ENCODE measurements at places on chromosomes 12 and 14.

GRCh38 chr12:16189849-16190248 lies 87.6 kb downstream of the SLC15A5 start:
- no peak for DNase-seq

- no peak for DNase-seq
Measured at GRCh38 chr14:71228711-71229110, 321.5 kb downstream of the PCNX1 start.

GRCh38 chr14:24070285-24071143 lies 848 bp upstream of the CPNE6 start:
- DNase-seq = peak; percentile 6

- DNase-seq = peak; percentile 95
Measured at GRCh38 chr12:15220915-15221885, at the start of gene RERG. TSS of gene RERG (minus strand) at chr12:15221417. CDS start at chr12:15217489, 3,928 bp downstream.

DNA sequence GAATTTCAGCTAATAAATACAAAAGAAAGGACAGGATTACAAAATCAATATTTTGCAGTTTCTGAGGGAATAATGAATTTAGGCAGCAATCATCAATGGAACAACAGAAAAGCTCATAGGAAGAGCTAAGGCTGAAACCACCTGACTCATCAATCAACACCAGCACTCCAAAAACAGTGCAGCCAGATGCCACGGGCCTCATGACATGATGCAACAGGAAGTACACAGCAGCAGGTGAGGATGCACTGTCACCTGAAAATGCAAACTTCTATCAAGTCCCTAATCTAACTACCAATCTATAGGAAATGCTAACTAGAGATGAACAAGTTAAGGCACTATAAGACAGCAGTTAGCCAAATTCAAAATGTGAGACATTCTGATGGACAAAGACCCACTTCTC lies 21.7 kb downstream of the GNS start:
- peak; percentile 97 for DNase-seq

- peak; percentile 94 for DNase-seq
Measured at GRCh38 chr12:42296503-42297109, 29.3 kb downstream of the ZCRB1 start.

DNA sequence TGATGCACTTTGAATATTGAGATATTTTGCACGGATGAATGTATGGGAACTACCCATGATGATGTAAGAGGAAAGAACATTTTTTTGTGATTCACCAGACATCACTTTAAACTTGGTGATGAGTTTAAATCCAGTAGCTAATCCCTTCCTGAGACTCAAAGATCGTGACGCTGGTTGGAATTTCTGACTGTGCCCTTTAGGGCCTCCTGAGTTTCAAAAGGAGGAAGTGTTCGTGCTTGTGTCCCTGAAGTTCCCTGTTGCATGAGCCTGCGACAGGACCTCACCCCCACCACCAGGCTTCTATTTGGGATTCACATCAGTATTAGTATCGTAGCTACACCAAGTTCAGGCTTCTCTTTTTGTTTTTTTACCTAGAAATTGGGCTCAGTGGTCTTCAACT lies 18.6 kb upstream of the RIN3 start:
- no peak for DNase-seq

DNA sequence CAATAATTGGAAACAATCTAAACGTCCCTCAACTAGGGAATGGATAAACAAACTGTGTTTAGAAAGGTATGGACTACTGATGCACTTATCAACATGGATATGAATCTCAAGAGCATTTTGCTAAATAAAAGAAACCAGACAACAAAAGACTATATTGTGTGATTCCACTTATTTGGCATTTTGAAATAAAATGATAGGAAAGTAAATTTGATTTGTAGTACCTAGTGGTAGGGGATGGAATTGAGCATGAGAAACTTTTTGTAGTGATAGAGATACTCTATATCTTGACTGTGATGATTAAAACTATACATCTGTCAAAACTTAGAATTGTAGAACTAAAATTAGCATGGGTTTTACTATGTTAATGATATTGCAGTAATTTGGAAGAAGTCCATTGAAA lies 87.1 kb downstream of the ARID2 start:
- DNase-seq = no peak

DNA sequence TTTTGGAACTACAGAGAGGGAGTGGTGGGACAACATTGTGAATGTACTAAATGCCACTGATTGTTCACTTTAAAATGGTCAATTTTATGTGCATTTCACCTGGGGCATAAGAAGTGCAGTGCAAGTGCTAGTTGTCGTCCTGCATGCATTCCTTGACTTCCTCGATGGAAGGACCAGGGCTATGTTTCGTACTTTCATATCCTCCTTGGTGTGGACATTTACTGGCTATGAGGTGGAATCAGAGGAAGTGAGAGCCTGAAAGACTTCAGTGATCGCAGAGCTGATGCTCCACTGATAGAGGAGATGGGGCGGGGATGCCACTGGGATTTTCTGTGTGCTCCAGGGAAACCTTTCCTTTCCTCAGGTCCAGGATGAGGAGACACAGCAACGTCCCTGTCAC lies 54.1 kb upstream of the DDX11 start:
- no peak for DNase-seq

DNA sequence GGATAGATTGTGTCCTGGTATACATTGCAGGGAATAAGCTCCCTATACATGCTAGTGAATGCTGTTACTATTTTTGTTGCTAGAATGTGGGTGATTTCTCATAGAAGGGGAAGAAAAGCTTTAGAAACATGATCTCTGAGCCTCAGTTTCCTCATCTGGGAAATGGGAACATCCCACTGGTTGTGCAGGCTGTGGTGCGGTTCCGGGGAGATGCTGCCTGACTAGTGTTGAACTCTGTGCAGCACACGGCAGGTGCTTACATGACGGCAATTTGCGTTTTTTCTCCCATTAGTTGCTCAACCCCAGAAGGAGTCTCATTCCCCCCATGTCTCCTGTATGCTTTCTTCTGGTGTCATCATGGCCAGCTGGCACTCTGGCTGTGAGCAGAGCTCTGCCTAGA lies 32.9 kb downstream of the FOXN4 start:
- no peak for DNase-seq

GRCh38 chr14:77808250-77808649 lies 8.3 kb downstream of the ADCK1 start:
- DNase-seq = no peak

- DNase-seq = no peak
Measured at GRCh38 chr12:119704065-119704747, 36.3 kb downstream of the PRKAB1 start.

DNA sequence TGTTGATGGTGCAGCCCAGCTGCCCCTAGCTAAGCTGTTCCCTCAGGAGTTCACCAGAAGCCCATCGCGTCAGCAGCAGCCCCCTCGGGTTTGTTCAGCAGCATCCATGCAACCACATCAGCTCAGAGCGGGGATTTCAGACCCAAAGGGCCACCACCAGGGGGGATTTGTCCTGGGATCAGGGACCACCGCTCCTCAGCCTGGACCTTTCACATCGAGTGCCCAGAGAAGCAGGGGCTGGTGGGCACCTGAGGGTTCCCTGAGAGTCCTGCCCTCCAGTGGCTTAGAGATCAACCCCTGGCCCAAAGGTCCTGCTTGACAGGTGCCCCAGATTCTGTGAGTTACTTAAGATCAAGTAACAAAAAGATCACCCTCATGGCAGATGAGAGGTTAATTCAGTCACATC lies 65.9 kb upstream of the C14orf180 start:
- no peak for DNase-seq

- no peak for DNase-seq
Measured at GRCh38 chr14:30921305-30921704, 46.9 kb downstream of the COCH start.

GRCh38 chr12:82530394-82530793 lies 156.3 kb upstream of the TMTC2 start:
- DNase-seq = no peak

DNA sequence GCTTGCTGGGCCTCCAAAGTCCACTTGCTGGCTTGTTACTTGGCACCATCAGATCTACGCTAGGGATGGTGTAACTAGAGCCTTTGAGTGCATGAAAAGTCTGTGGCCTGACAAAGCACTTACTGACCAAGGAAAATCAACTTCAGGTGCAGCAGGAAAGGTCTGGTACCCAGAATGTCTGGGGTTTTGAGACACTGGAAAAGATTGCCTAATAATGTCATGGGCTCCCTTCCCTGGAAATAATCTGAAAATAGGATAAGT lies 106.7 kb downstream of the ZFP36L1 start:
- no peak for DNase-seq

DNA sequence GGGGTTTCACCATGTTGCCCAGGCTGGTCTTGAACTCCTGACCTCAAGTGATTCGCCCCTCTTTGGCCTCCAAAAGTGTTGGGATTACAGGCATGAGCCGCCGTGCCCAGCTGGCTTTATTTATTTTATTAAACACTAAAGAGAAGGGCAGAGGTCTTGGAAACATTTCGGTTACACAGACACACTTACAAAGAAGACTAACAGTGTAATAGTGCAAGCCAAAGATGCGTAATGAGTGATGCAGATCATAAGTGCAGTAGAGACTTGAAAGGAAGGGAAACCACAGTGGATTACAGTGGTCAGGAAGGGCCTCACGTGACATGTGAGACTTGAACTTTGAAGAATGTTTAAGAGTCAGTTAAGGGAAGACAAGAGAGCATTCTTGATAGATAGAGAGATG lies 33.9 kb upstream of the CDK17 start:
- peak; percentile 11 for DNase-seq

DNA sequence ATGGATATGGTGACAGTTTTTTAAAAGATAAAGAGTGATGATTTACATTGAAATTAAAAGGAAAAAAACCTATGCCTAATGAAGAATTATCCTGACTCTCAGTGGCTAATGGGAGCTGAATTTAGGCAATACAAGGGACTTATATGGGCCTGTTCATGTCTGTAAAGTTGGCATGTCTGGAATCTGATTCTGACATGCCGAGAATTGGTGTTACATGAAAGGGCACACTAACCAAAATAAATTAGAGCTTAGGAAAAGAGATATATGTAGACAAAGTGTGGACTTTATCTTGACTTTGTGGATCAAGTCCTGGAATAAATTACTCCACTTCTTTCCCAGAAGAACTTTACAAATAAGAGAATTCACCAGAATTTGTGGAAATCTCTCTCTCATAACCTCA lies 1.1 kb downstream of the TDG start:
- DNase-seq = no peak

- no peak for DNase-seq
Measured at GRCh38 chr14:75579882-75580281, 1.5 kb downstream of the FLVCR2 start.

GRCh38 chr14:99183716-99184115 lies 88.3 kb downstream of the BCL11B start:
- DNase-seq = no peak

DNA sequence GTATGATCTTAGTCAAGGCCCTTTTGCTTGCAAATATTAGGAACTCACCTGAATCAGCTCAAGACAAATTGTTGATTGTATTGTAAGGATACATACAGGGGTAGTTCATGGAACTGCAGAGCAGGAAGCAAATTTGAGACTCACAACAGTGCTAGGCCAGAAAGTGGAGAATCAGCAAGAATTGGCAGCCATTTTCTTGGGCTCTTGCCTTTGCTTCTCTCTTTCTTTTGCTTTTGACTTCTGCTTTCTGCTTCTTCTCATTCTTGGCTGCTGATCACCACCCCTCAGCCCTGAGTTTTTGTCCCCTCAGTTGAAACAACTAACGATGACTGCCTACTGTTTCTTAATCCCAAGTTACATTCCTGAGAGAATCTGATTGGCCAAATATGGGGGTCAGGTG lies 34.8 kb downstream of the KCNK13 start:
- DNase-seq = no peak

DNA sequence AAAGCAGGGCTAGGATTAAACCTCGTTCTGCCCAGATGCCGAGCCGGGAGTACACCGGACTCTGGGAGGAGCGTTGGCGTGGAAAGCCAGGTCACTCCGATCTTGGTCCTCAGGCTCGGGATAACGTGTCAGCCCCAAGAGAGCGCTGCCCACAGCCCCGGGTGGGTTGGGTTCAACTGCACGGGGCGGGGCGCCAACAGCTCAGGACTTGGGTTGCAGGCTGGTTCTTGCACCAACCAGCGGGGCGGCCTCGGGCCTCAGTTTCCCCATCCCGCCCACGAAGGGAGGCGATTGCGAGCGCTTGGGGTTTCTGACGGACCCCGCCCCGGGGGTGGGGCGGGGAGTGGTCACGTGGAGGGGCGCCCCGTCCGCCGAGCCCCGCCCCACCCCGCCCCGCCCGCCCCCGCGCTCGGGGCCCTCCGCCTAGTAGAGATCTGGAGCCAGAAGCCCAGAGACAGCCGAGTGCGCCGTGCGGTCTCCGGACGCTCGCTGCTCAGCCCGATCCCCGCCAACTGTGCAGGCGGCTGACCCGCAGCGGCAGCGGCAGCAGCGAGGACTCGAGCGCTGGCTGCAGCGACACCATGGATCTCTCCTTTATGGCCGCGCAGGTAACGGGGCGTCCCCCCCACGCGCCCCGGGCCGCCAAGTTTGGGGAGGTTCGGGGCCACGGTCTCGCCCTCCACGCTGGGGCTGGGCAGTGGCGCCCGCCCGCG lies at the start of gene C14orf132:
Gene C14orf132 (plus strand): TSS at position 443 of the 713 bp plus-strand sequence. CDS start 139 bp downstream, at position 582.
- DNase-seq = peak; percentile 80

DNA sequence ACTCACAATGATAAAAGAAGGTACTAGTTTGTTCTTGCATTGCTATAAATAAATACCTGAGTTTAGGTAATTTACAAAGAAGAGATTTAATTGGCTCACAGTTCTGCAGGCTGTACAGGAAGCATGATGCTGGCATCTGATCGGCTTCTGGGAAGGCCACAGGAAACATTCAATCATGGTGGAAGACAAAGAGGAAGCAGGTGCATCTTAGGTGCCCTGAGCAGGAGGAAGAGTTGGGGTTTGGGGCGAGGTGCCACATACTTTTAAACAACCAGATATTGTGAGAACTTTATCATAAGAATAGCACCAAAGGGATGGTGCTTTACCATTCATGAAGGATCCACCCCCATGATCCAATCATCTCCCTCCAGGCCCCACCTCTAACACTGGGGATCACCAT lies 752.6 kb upstream of the FLRT2 start:
- no peak for DNase-seq

DNA sequence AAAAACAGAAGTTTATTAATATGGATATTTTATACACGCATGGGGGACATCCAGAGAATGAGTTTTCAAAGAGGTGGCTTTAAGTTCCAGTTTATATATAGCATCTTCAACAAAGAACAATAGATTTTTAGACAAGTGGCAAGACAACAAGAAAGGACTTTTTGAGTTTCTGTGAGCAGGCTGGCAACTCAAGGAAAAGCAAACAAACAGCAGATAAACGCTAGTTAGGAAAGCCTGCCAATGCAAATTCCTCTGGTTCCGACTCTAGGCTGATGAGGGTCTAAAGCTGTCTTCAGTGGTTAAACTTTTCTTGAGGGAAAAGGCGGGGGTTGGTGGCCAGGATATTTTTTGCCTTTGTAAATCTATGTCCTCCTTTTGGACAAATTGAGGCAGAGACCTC lies 78.4 kb upstream of the EEA1 start:
- DNase-seq = no peak

- DNase-seq = no peak
Measured at GRCh38 chr12:75457191-75457590, 23.4 kb upstream of the GLIPR1 start.

DNA sequence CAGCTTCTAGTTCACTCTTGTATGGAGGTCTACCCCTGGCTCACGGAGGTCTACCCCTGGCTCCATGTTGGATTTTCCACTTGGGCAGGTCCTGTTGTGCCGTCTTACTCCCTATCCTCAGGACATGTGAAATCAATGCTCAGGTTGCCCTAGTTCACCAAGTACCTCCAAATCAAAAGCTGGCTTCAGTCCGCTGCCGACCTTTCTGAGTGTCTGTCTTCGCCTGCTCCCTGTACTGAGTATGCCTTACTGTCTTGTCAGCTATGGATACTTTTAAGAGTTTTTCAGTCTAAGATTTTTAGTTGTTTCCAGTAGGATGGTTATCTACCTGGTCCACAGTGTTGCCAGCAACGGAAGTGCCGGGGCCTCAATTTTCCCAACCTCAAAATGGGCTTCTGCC lies 40.1 kb upstream of the BCL11B start:
- DNase-seq = no peak
